ENCODE measurements at places on chromosomes 1 and 21. TPM values are rescaled to one million over a fixed set of nuclear protein-coding genes. Genes with fewer than 3 reads are reported as not detected.

SLAMF7 gene
- 0.22 TPM for total RNA-seq

GRCh38 chr1:7808253-7808844 is 24.3 kb downstream of the PER3 start:
- no peaks in the 10 kb centered on the region for H3K27me3 ChIP-seq
- DNase-seq, result no peak
- no peak overlapping the region for H3K4me3 ChIP-seq
- H3K36me3 ChIP-seq, result no peaks in the 10 kb centered on the region
- no peaks in the 10 kb centered on the region for H3K4me1 ChIP-seq

TCP10L gene
- total RNA-seq, result 1.0 TPM

- H3K36me3 ChIP-seq, result no peaks in the 10 kb centered on the region
- H3K4me3 ChIP-seq, result no peak overlapping the region
- H3K4me1 ChIP-seq, result no peaks in the 10 kb centered on the region
- no peaks in the 10 kb centered on the region for H3K27me3 ChIP-seq
- H3K27ac ChIP-seq, result no peak overlapping the region
These were observed 20.5 kb downstream of the ALDH4A1 start for GRCh38 chr1:18881642-18882431.

KIAA0040 gene
- total RNA-seq, result 16.9 TPM

DNA sequence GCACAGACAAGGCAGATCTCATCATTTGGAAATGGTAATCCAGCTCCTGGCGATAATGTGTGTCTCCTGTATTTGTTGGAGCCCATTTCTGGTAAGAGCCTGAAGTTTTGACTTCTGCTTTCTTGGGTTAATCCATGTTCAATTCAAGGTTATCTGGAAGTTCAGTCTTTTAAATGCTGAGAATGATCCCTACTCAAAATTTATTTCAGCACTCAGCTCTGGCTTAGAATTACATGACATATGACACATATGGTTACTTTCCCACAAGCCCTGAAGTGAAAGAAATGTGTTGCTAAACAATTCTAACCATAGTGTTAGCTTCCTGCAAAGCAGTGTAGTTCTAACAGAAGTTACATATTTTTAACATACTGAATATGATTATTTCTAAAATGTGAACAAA is 2.7 kb downstream of the PTGFR start:
- no peak overlapping the region for H3K4me3 ChIP-seq
- no peak for DNase-seq
- no peaks in the 10 kb centered on the region for H3K36me3 ChIP-seq

DNA sequence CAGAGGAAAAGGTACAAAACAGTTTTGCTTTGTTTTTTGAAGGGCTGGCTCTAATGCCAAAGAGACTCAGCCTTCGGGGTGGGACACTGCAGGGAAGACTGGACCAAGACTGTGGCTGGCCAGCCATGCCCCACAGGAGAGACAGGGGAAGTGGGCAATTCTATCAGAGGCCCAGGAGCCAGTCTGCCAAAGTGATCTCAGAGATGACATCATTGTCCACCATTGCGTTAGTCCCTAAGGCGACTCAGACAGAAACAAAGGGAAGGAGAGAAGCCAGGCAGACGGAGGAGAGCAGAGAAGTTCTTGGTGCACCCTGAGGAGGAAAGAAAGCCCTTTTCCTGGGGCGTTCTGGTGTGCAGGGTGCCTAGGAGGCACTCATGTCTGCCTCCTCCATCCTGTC is 26.4 kb downstream of the OPTC start:
- H3K4me1 ChIP-seq, result peaks cover 16% of the 10 kb centered on the region
- H3K27ac ChIP-seq, result no peak overlapping the region
- H3K4me3 ChIP-seq, result no peak overlapping the region
- H3K27me3 ChIP-seq, result no peaks in the 10 kb centered on the region
- no peak for DNase-seq

- peak overlapping the region; percentile 29 for H3K4me3 ChIP-seq
- peak overlapping the region; percentile 81 for H3K27ac ChIP-seq
- DNase-seq, result no peak
- peaks cover 58% of the 10 kb centered on the region for H3K4me1 ChIP-seq
- no peaks in the 10 kb centered on the region for H3K27me3 ChIP-seq
These were observed 38.2 kb upstream of the WASF2 start for GRCh38 chr1:27527890-27528817.

- DNase-seq, result no peak
- H3K27me3 ChIP-seq, result no peaks in the 10 kb centered on the region
- H3K4me3 ChIP-seq, result no peak overlapping the region
These were observed 20.8 kb upstream of the EPB41 start for GRCh38 chr1:28893403-28894102.

GRCh38 chr1:35884934-35885333 is 1.9 kb downstream of the AGO1 start:
- no peak overlapping the region for H3K4me3 ChIP-seq
- H3K4me1 ChIP-seq, result peaks cover 34% of the 10 kb centered on the region
- DNase-seq, result no peak
- peaks cover 22% of the 10 kb centered on the region for H3K36me3 ChIP-seq

DNA sequence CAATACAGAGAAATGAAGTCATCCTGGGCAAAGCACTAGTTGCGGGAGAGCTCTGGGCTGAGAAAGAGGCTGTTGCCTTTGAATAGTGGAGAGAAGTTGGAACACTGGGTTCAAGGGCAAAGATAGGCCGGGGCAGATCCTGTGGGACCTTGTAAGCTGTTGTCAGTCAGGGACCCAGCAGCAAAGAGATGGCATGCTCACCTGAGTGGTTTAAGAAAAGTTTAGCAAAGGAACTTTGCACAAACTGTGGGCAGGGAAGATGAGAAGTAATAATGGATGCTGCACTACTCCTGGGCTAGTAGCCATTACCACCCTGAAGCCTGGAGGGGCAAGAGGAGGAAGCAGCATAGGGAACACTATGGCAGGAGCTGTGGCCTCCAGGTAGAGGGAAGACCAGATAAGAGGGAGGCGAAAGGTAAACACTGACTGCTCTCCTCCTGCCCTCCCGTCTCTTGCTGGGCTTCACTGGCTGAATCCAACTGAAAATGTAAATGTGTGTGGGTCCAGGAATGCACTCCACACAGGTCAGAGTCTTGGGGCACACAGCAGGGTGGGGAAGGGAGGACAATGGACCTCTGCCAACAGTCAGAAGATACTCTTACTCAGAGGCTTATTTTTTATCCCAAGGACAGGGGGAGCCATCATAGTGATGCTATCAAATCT is 129.2 kb downstream of the PLPP3 start:
- H3K27ac ChIP-seq, result no peak overlapping the region
- no peak for DNase-seq
- H3K4me1 ChIP-seq, result peaks cover 63% of the 10 kb centered on the region

DNA sequence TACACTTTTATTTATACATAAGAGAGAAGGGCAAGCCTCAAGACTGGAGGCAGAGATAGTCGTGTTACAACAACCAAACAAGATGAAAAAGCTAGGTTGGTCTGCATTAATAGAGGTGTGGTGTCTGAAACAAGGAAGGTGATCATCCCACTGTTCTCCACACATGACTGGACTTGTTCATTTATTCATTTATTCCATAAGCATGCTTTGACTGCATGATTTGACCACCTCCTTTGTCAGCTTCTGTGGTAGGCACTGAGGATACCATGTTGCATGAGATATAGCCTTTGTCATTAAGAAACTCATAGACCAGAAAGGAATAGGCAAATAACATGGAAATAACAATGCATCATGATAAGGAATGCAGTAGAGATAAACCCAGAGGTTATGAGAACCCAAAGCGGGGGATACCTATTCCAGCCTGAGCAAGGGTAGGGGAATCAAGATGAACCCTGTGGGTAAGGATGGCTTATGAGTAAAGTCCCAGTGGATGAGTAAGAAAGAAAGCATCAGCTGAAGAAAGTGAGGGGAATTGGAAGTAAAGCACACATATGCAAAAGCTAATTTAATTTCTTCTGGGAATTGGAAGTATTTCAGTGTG is 173.7 kb upstream of the FGGY start:
- no peaks in the 10 kb centered on the region for H3K36me3 ChIP-seq
- H3K4me3 ChIP-seq, result no peak overlapping the region
- no peak overlapping the region for H3K27ac ChIP-seq
- H3K4me1 ChIP-seq, result no peaks in the 10 kb centered on the region

GRCh38 chr1:76227621-76228020 is 153.1 kb downstream of the ST6GALNAC3 start:
- no peak overlapping the region for H3K4me3 ChIP-seq
- no peaks in the 10 kb centered on the region for H3K36me3 ChIP-seq
- peaks cover 4% of the 10 kb centered on the region for H3K4me1 ChIP-seq
- no peaks in the 10 kb centered on the region for H3K27me3 ChIP-seq
- no peak for DNase-seq

LRRC38 gene
- not detected for total RNA-seq

- no peaks in the 10 kb centered on the region for H3K27me3 ChIP-seq
- no peak overlapping the region for H3K4me3 ChIP-seq
These were observed 225.0 kb downstream of the PBX1 start for GRCh38 chr1:164783778-164784555.

TBX15 gene
- 48.7 TPM for total RNA-seq

S100A7 gene
- total RNA-seq, result not detected

ZNF593 gene
- 44.3 TPM for total RNA-seq

OR2G2 gene
- total RNA-seq, result not detected

GRCh38 chr1:58502519-58502918 is 44.0 kb downstream of the OMA1 start:
- H3K4me3 ChIP-seq, result no peak overlapping the region
- no peak overlapping the region for H3K27ac ChIP-seq
- H3K4me1 ChIP-seq, result no peaks in the 10 kb centered on the region
- no peaks in the 10 kb centered on the region for H3K27me3 ChIP-seq

- H3K27ac ChIP-seq, result no peak overlapping the region
- no peaks in the 10 kb centered on the region for H3K4me1 ChIP-seq
- no peak for DNase-seq
- no peak overlapping the region for H3K4me3 ChIP-seq
- no peaks in the 10 kb centered on the region for H3K36me3 ChIP-seq
These were observed 11.6 kb upstream of the OR2G2 start for GRCh38 chr1:247576514-247576913.

DNA sequence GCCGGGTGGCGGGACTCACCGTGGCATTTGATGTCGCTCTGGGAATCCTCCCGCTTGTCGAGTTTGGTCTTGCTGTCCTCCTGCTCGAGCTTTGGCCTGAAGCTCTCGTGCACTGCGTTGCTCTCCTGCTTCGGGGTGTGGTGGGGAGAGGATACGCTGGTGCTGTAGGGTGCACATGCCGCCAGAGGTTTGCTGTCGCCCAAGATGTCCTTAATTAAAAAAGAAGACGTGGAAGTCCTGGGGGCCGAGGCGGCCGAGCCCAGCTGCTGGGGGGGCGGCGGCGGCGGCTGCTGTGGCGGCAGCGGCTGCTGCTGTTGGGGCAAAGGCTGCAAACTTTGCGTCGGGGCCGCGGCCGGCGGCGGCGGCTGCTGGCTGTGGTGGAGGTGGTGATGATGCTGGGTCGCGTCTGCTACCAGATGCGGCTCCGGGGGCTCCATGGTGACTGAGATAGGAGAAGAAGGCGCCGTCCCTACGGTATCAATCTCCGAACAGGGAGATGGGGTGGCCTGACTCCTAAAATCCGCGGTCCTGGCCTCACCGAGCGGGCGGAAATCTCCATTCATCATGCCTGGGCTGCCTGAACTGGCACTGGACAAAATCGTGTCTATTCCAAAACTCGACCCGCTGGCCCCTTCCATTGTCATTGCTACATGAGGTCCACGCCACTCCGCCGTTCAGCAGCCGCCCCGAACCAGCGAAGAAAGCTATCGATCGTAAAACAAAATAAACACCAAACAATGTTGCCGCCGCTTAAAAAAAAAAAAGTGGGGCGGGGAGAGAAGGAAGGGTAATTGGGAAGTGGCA is at the start of gene BARHL2:
Gene BARHL2 (minus strand): TSS at position 751 of the 804 bp plus-strand sequence. CDS start 107 bp downstream, at position 644.
- no peak within 1 kb of the TSS for H3K27ac ChIP-seq
- H3K27me3 ChIP-seq, result peaks cover 97% of the 10 kb centered on the region
- DNase-seq, result no peak
- peak within 1 kb of the TSS; percentile 46 for H3K4me3 ChIP-seq
- no peaks in the 10 kb centered on the region for H3K36me3 ChIP-seq
- no peaks in the 10 kb centered on the region for H3K4me1 ChIP-seq

- peak overlapping the region; percentile 98 for H3K27ac ChIP-seq
- peak overlapping the region; percentile 96 for H3K4me3 ChIP-seq
- no peak for DNase-seq
- no peaks in the 10 kb centered on the region for H3K36me3 ChIP-seq
- H3K27me3 ChIP-seq, result no peaks in the 10 kb centered on the region
These were observed 67.2 kb downstream of the SLC35A3 start for GRCh38 chr1:100036718-100037655.

DNA sequence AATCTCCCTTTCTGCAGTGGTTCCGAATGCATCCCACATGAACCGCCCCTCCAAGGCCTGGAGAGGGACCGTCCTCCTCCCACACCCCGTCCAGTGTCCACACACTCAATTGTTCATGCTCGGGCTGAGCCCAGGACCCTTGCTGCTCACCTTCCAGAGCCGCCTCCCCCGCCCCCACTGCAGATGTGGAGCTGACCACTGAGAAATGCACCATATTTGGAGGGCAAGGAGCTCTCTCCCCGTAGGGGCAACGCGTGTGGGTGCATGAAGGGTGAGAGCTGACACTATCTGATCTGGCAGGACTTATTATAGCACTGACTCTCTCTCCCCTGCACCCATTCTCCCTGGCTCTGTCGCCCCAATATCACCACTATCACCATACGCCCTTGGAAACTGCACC is 4.0 kb upstream of the S100A3 start:
- no peak overlapping the region for H3K27ac ChIP-seq
- no peaks in the 10 kb centered on the region for H3K27me3 ChIP-seq
- no peak for DNase-seq
- peaks cover 33% of the 10 kb centered on the region for H3K4me1 ChIP-seq
- H3K36me3 ChIP-seq, result no peaks in the 10 kb centered on the region

DNA sequence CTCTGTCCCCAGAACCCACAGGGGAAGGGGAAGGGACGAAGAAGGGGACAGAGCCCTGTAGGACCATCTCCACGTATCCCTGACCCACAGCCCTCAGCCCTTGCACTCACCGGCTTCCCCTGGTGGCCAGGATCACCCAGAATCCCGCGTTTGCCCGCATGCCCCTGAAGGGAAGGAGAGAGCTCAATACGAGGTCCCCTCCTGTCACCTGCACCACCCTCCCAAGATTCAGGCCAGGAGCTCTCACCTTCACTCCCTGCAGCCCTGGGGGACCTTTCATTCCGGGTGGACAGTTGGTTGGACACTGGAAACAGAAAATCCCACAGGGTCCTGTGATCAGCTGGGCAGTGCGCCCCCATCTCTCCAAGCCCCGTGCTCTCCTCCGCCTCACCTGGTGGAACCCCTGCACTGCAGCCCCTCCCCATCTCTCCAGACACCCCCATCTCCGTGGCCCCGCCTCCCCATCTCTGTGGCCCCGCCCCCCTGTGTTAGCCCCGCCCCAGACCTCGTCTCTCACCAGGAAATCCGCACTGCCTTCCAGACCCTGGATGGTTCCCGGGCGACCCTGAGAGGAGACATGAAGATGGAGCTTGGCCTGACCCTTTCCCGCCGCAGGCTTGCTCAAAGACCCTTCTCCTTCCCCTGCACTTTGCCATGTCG is 6.0 kb downstream of the COL9A2 start:
- H3K27me3 ChIP-seq, result no peaks in the 10 kb centered on the region
- no peak overlapping the region for H3K4me3 ChIP-seq
- H3K27ac ChIP-seq, result no peak overlapping the region

GRCh38 chr1:162069334-162070093 is at the start of gene NOS1AP:
Gene NOS1AP (plus strand): TSS chr1:162069691. CDS start chr1:162070178, 487 bp downstream.
- no peak within 1 kb of the TSS for H3K27ac ChIP-seq
- DNase-seq, result peak; percentile 55
- peak within 1 kb of the TSS; percentile 68 for H3K4me3 ChIP-seq
- no peaks in the 10 kb centered on the region for H3K36me3 ChIP-seq

- peak; percentile 26 for DNase-seq
- no peaks in the 10 kb centered on the region for H3K27me3 ChIP-seq
- H3K27ac ChIP-seq, result no peak overlapping the region
- H3K4me1 ChIP-seq, result no peaks in the 10 kb centered on the region
- H3K36me3 ChIP-seq, result no peaks in the 10 kb centered on the region
These were observed 12.7 kb upstream of the TRAF3IP3 start for GRCh38 chr1:209743145-209743482.

Data from tibial nerve (tissue), 4 donors.